Chondrocyte (in vitro differentiated cells): ENCODE measurements at places on chromosomes 3 and 15.

DNA sequence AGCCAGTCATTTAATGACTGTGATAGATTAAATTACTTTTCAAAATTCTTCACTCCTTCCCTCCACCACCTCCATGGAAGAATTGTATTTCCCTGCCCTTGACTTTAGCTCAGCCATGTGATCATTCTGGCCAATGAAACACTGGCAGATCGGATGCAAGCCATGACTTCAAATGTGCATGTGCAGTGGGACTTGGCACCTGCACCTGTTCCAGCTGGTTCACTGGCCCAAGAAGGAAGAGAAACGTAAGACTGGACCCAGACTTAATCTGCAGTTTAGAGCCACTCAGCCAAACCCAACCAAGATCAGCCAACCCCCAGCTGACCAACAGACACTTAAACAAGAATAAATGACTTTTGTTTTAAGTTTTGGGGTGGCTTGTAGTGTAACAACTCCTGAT is 11.8 kb downstream of the DPH3 start:
- H3K27me3 ChIP-seq, result no peaks in the 10 kb centered on the region
- no peaks in the 10 kb centered on the region for H3K4me1 ChIP-seq
- no peaks in the 10 kb centered on the region for H3K36me3 ChIP-seq

DNA sequence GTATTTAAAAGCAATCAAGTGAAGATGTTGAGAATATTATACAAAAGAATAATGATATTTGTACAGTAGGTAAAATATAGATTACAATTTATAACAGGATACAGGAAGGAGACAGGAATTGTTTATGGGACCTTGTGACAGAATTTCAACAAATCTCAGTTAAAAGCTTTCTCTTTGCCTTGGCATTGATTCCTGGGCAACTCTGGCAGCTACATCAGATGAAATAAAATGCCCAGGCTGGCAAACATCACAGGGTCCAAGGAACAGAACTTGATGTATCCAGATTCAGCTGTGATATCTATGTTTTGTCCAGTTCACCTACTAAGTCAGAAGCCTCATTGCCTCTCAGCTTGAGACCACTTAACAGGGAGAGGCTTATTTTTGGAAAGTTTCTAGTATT is 473.1 kb downstream of the MCTP2 start:
- no peaks in the 10 kb centered on the region for H3K4me1 ChIP-seq
- no peak for DNase-seq
- no peaks in the 10 kb centered on the region for H3K27me3 ChIP-seq
- no peak overlapping the region for H3K4me3 ChIP-seq

GRCh38 chr3:168113848-168114247 is 18.1 kb upstream of the GOLIM4 start:
- no peak overlapping the region for H3K4me3 ChIP-seq
- no peaks in the 10 kb centered on the region for H3K27me3 ChIP-seq
- no peaks in the 10 kb centered on the region for H3K36me3 ChIP-seq
- DNase-seq, result no peak

DNA sequence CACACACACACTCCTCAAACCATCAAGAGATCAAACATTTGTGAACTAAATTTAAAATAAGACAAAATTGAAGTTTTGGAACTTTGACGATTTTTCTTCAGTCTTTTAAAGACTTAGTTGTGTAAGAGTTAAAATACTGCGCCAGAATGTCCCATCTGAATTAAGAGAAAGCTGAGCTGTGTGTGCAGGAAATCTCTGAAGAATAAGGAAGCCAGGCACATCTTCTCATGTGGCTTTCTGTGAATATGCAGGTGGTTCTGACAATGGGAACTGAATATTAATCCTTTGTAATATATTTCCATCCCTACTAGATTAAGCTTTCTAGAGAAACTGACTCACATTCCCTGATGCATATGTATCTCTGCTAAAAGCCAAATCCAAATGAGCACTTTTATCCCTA is 60.1 kb upstream of the ICE2 start:
- no peak overlapping the region for H3K27ac ChIP-seq
- no peaks in the 10 kb centered on the region for H3K27me3 ChIP-seq
- no peaks in the 10 kb centered on the region for H3K36me3 ChIP-seq
- no peaks in the 10 kb centered on the region for H3K4me1 ChIP-seq
- H3K4me3 ChIP-seq, result no peak overlapping the region

GRCh38 chr3:110362751-110363150 is 708.9 kb upstream of the NECTIN3 start:
- no peaks in the 10 kb centered on the region for H3K27me3 ChIP-seq
- H3K4me1 ChIP-seq, result no peaks in the 10 kb centered on the region
- no peak overlapping the region for H3K27ac ChIP-seq
- no peak for DNase-seq

DNA sequence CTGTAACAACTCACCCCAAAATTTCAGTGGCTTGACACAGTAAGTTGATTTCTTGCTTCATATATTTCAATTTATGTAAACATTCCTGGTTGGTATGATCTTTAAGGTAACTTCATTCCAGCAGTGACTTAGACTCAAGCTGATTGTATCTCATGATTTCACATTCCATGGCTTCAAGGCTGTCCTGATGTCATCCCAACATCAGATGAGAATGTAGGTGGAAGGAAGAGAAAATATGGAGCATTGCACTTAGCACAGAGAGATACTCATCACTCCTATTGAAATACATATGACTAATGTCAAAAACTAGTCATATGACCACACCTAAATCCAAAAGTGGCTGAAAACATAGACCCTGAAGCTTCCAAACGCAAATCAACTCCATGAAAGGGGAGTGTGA is 793.8 kb downstream of the TBL1XR1 start:
- H3K4me3 ChIP-seq, result no peak overlapping the region
- H3K36me3 ChIP-seq, result no peaks in the 10 kb centered on the region
- DNase-seq, result no peak
- no peak overlapping the region for H3K27ac ChIP-seq

GRCh38 chr15:49737127-49737526 is 116.3 kb downstream of the DTWD1 start:
- H3K27me3 ChIP-seq, result peaks cover 21% of the 10 kb centered on the region
- H3K27ac ChIP-seq, result no peak overlapping the region
- DNase-seq, result no peak
- no peaks in the 10 kb centered on the region for H3K36me3 ChIP-seq

- H3K27me3 ChIP-seq, result no peaks in the 10 kb centered on the region
- H3K4me3 ChIP-seq, result no peak overlapping the region
- H3K27ac ChIP-seq, result no peak overlapping the region
- H3K36me3 ChIP-seq, result peaks cover 2% of the 10 kb centered on the region
- H3K4me1 ChIP-seq, result peaks cover 12% of the 10 kb centered on the region
- DNase-seq, result no peak
These were observed 46.1 kb downstream of the METTL6 start for GRCh38 chr3:15380980-15381890.

DNA sequence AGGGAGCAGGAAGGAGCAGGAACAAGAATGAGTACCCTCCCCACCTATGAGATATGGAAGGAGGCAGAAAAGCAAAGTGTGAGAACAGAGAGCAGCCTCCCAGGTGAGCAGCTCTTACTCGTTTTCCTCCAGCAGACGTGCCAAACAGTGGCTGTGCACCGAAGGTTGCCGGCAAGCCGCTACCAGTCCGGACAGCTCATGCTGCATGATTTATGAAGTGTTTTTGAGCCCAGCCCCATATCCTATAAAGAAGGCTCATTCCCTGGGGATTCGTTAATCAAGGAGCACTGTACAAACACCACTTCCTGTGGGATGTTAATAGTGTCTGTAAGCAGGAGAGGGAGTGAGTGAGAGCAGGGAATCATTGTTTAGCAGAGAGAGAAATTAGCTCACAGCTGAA is 118.3 kb upstream of the FOXB1 start:
- peaks cover 5% of the 10 kb centered on the region for H3K27me3 ChIP-seq
- no peak overlapping the region for H3K27ac ChIP-seq
- no peaks in the 10 kb centered on the region for H3K4me1 ChIP-seq
- no peak overlapping the region for H3K4me3 ChIP-seq
- H3K36me3 ChIP-seq, result no peaks in the 10 kb centered on the region

- DNase-seq, result no peak
- no peaks in the 10 kb centered on the region for H3K27me3 ChIP-seq
- no peaks in the 10 kb centered on the region for H3K36me3 ChIP-seq
- peaks cover 27% of the 10 kb centered on the region for H3K4me1 ChIP-seq
- no peak overlapping the region for H3K4me3 ChIP-seq
These were observed 9.6 kb upstream of the HDC start for GRCh38 chr15:50275091-50275490.

- H3K36me3 ChIP-seq, result peaks cover 20% of the 10 kb centered on the region
- no peaks in the 10 kb centered on the region for H3K27me3 ChIP-seq
- no peak for DNase-seq
- H3K27ac ChIP-seq, result no peak overlapping the region
- no peaks in the 10 kb centered on the region for H3K4me1 ChIP-seq
- H3K4me3 ChIP-seq, result no peak overlapping the region
These were observed 31.5 kb upstream of the TFDP2 start for GRCh38 chr3:142180761-142181362.

GRCh38 chr3:53635041-53635440 is 140.6 kb downstream of the CACNA1D start:
- H3K4me1 ChIP-seq, result no peaks in the 10 kb centered on the region
- H3K4me3 ChIP-seq, result no peak overlapping the region
- no peak overlapping the region for H3K27ac ChIP-seq
- peaks cover 13% of the 10 kb centered on the region for H3K27me3 ChIP-seq
- no peaks in the 10 kb centered on the region for H3K36me3 ChIP-seq

GRCh38 chr3:106963442-106963841 is 413.8 kb upstream of the CCDC54 start:
- peaks cover 12% of the 10 kb centered on the region for H3K4me1 ChIP-seq
- DNase-seq, result no peak
- H3K36me3 ChIP-seq, result no peaks in the 10 kb centered on the region
- no peak overlapping the region for H3K4me3 ChIP-seq

DNA sequence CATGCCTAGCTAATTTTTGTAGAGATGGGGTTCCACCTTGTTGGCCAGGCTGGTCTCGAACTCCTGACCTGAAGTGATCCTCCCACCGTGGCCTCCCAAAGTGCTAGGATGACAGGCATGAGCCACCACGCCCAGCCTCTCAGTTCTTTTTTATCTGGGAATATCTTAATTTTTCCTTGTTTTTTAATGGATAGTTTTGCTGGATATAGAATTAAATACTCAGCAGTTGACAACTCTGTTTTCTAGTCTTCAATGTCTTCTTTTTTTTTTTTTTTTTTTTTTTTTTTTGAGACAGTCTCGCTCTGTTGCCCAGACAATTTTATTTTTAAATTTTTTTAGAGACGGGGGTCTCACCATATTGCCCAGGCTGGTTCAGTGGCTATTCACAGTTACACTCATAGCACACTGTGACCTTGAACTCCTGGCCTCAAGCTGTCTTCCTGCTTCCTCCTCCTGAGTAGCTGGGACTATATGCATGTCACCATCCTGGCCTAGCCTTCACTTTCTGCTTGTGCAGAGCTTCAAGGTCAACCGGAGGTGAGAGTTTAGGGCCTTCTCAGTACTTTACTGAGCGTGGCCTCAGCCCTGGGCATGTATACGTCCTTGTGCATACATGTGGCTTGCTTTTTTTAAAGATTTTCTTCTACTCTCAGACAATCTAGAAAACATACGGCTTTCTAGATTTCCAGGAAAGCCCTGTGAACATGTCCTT is 120.5 kb downstream of the ZNF609 start:
- H3K36me3 ChIP-seq, result peaks cover 8% of the 10 kb centered on the region
- no peak overlapping the region for H3K27ac ChIP-seq
- H3K4me1 ChIP-seq, result peaks cover 14% of the 10 kb centered on the region
- no peak overlapping the region for H3K4me3 ChIP-seq
- DNase-seq, result no peak
